NK-92 treated with Interleukin-12 subunit alpha and Interleukin-12 subunit beta, amount 100 ng/mL, for 24 hours (cell line): ENCODE measurements at places on chromosomes 4 and X.

GRCh38 chrX:49040376-49040955, 2.7 kb downstream of the TFE3 start:
- DNase-seq: no peak

DNA sequence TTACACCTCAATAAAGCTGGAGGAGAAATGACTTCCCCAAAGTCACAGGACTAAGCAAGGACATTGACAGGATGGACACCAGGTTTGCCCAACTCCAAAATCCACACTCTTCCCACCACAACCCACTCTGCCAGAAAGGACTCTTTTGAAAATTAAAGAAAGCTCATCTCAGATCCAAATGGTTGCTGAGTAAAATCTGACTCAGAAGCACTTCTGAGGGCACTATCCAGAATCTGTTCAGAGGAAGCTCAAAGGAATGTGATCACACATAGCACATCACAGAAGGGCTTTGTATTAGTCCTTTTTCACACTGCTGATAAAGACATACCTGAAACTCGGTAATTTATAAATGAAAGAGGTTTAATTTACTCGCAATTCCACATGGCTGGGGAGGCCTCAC, 155.5 kb downstream of the RAB28 start:
- DNase-seq: no peak

- no peak for DNase-seq
Measured at GRCh38 chr4:151246742-151247141, 30.2 kb upstream of the PRSS48 start.

DNA sequence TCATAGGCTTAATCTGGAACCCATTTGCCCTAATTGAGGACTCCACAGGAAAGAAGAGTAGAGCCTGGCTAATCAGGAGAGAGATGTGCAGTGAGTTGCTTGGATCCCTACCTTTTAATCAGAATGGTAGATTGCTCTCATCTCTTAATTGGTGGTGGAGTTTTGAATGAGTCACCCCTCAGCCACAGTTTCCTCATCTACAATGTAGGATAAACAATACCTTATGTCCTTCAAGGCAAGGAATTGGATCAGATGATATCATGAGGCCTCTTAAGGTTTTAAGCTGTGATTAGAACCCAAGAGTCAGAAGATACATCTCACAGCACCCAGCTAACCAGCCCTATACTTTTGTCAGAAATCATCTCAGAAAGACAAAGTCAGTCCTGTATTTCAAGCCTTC, 39.1 kb downstream of the PDGFRA start:
- no peak for DNase-seq

DNA sequence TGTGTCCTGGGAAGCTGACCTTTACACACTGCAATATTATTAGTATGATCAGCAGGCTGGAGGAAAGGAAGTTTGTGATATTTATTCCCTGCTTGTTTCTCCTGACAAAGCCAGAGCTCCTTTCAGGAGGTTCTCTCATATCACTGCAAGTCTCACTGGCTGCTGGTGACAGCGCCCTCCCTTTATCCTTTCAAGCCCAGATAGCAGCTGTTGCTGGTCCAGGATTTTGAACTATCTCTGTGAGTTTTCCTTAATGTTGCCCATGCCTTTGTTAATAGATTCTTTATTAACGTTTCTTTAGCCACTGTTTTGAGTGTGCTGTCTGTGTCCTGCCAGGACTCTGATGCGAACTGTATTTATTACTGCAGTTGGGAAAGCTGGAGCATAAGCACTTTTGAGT, 518.7 kb downstream of the C4orf33 start:
- DNase-seq: no peak
